NCI-H2227 treated with DMSO at 0.1 percent for 48 hours (cell line): ENCODE measurements at places on chromosomes 1 and 21.

GRCh38 chr21:31612894-31613785, 46.4 kb upstream of the SOD1 start:
- DNase-seq = no peak

- DNase-seq = no peak
These were observed 22.8 kb upstream of the POFUT2 start for GRCh38 chr21:45310459-45310858.

GRCh38 chr21:20698585-20698984, 299.6 kb upstream of the NCAM2 start:
- DNase-seq = no peak

DNA sequence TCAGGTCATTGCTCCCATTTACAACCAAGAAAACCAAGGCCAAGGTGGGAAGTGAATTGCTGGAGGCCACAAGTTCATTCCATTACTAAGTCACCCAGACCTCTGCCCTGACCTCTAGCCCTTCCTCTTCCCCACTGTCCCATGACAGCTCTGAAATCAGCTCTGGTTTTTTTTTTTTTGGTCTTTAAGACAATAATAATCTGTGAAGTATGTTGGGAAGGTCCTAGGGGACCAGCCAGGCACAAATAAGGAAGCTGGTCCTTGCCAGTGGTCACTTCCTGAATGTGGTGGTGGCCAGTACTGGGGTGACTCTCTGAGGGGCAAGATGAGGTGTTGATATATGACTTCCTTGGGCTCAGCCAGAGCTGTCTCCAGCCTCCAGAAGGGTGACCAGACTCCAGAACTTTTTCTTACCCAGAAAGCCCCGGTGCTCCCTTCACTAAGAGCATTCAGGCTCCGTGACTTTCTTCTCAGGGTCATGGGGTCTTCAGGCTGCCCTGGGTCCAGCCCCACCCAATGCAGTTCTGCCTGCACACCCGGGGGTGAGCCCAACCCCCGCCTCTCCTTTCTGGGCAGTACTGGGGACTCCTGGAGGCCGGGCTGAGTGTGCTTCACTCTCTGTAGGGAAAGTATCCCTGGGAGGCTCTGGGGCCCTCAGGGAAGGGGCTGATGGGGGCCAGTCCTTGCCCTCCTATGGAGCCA, 159.6 kb downstream of the PTPRU start:
- DNase-seq = no peak

DNA sequence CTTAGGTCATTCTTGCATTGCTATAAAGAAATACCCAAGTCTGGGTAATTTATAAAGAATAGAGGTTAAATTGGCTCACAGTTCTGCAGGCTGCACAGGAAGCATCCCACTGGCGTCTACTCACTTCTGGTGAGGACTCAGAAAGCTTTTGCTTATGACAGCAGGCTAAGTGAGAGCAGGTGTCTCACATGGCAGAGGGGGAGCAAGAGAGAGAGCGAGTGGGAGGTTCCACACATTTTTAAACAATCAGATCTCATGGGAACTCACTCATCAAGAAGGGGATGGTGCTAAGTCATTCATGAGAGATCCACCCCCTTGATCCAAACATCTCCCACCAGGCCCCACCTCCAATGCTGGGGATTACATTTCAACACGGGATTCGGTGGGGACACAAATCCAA, 13.6 kb upstream of the RGS4 start:
- peak; percentile 70 for DNase-seq

DNA sequence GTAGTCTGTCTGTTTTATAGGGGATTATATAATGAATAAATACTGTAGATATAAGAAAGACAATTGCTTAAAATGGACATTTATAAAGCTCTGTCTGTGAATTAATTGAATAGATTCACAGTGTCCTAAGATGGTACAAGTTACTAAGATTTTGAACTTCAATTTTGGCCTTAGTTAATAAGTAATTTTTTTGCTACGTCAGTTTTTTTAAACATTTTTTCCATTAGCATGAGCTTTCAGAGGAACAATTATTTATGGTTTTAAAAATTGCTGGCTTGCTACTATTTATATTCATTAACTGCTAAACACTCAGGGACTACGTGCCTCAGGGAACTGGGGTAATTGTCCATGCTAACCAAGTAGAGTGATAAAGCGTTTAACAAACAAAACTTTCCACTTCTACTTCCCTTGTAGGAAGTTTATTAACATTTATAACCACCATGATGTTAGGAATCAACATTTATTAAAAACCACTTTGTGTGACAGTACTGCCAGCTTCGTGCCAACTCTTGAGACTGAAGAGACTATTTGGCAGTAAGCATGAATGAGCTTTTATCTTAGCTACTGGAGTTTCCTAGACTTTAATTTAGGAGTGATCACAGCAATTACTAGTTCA, 65.4 kb upstream of the PTGS2 start:
- no peak for DNase-seq

DNA sequence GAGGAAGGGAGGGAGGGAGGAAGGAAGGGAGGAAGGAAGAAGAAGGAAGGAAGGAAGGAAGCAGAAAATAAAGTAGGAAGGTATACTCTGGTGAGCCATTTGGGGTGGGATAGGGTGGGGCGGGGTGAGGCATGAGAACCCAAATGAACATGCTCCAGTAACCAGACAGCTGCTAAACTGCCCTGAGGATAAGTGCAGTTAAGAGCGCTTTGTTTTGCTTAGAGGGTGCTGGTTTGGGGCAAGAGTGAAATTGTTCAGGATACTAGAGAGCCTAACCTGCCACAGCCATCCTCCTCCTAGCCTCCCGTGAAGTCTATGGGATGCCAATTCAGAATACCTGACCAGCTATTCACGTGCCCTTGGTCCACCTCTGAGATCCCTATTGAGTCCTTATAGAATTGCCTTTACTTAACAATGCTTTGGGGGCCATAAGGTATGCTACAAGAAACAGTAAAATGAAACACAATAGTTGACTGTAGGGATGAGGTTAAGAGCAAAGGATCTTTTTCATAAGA, 59.0 kb upstream of the ATF3 start:
- DNase-seq = no peak

GRCh38 chr1:235745503-235746136, 96.0 kb upstream of the GNG4 start:
- DNase-seq = no peak

- no peak for DNase-seq
These were observed 27.7 kb downstream of the IL12RB2 start for GRCh38 chr1:67335411-67335810.

GRCh38 chr1:100441651-100442050, 89.3 kb downstream of the CDC14A start:
- no peak for DNase-seq

DNA sequence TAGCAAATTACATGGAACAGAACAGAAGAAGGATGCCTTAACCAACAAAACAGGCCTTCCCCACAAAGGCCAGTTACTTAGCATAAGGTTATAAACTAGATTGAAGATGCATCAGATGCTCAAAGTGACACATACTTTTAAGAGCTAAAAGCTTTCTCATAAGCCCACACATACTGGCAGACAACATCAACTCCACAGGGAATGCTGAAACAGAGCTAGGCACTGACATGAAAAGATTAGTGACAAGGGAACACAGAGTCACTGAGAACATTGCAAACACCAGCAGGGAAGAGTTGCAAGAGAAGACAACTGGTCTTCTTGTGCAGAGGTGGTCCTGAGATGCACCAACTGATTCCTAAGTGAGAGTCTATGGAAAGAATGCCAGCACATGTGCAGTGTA, 6.9 kb downstream of the TTC13 start:
- DNase-seq = no peak

DNA sequence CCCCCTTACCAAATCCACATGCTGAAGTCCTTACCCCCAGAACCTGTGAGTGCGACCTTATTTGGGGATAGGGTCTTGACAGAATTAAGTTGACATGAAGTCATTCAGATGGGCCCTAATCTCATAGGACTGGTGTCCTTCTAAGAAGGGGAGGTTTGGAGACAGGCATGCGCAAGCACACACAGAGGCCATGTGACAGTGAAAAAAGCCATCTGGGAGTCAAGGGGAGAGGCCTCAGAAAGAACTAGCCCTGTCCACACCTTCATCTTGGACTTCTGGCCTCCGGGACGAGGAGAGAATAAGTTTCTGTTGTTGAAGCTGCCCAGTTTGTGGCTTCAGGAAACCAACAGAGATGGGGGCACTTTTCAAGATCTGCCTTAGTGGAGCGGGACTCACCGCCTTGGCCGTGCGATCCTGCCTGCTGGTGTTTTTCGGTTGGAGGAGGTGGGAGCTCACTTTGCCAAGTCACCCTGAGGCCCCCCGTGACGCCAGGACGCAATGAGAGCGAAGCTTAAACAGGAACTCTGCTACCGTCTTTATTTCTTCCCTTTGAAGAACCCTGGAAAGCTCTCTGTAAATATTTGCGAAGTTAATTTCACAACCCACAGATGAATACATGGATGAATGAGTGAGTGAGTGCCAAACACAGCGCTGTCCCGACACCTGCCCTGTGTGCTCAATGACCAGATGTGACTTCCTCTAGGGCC, 42.5 kb upstream of the C1orf174 start:
- DNase-seq = no peak

- DNase-seq = no peak
These were observed 1353.2 kb upstream of the ADGRL2 start for GRCh38 chr1:80447526-80447925.

DNA sequence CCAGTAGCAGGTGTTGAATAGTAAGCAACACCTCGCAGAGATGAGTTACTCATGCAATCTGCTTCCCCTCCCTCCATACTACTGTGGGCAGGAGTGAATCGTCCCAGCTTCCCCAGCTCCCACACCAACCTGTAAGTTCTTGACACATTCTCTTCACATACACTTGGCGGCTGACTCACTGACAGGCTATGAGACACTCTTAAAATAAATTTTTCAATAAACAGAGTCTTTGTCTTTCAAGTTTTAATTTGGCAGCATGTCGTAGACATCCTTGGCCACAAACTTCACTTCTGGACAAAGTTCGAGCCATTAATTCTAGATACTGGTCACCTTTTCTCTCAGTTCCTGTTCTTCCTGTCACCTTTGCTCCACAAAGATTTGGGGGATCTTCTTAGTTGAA, 290.7 kb downstream of the TM2D1 start:
- DNase-seq = no peak

DNA sequence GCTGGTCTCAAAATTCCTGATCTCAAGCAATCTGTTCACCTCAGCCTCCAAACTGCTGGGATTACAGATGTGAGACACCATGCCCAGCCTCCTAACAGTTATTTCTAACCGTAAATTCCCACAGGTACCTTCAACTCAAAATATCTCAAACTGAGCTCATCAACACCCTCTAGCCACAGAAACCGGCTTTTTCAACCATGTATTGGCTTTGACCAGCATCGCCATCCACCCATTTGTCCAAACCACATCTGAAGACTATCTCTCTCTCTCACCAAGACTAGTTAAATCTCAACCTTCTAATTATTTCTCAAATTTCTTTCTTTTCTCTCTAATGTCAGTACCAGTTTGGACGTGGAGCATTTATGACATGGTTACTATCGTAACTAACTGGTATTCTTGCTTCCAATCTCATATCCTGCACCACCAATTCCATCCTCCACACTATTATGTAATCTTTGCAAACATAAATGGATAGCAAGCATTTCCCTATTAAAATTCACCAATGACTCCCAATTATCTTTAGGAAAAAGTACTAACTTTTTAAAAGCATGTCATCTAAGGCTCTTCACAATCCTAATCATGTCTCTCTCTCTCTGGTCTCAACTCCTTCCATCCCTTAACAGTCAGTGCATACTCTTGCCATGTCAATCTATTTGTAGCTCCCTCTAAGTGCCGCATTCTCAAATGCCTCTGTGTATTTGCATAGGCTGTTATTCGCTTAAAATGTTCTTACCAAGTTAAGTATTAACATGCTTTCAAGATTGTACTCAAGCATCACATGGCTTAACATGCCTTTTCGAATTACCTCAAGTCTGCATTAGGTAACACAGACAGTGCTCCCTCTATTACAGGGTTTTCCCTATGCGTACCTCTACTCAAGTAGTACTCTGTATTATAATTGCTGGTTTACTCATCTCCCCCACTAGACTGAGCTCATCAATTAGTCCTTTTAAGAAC, 18.1 kb downstream of the RSBN1 start:
- DNase-seq = no peak

- DNase-seq = no peak
These were observed 24.0 kb downstream of the ZNF124 start for GRCh38 chr1:247147781-247148180.

DNA sequence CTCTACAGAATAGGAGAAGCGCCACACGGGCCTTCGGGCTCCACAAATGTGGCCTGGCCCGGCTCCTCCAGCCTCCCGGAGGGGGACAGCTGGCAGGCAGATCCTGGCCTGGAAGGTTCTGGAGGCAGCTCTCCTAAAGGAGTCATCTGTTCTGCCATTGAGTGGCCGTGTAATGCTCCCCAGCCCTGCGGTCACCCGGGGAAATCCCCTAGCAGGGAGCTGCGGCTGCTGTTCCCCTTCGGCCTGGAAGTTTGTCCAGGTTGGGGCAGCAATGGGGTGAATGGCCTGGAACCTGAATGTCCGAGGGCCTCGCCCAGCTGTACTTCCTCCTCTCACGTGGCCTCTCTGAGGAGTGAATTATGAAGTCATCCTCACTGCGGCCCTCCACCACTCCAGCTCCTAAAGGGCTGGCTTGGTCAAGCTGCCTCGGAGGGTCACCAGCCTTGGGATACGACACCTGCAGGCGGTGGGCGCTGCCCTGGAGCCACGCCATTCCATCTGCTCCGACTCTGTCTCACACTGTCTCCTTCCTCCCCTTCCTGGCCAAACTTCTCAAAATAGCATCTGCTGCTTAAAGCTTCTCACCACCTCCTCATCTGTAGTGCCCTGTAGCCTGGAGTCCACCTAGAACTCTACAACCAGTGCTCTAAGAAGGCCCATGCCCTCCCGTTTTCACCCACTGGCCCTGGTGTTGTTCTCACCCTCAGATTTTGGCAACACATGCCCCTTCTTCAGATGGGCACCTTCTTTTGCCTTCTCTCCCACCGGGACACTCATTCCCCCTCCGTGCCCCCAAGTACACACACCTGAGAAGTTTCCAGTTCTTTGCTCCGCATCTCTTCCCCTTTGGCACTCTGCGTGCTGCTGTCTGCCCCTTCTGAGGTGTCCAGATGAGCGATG, 54.4 kb upstream of the TMPRSS2 start:
- DNase-seq = no peak

DNA sequence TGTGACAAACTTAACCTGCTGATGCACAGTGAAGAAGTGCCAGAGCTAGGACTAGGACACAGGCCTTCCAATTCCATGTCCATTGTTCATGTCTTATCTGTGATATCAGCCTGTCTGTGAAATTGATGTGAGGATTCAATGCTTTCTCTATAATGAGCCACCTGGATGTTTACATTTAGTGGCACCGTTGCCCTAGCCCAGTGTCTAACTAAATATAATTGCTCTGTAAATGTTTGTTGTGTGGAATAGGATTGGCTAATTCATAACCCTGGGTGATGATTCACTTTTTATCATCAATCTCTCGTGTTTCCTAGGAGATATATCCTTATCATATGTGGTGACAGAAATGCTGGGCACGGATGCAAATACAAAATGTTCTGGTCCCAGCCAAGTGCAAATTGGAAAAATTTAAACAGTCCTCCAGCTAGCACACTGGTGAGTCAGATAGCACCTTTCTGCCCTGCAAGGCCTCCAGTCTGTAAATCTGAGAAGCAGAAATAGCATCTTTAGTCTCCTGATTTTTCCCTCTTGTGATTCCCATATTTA, 46.9 kb upstream of the GNG12 start:
- peak; percentile 19 for DNase-seq

GRCh38 chr1:111219557-111220286, 7.8 kb upstream of the CHI3L2 start:
- no peak for DNase-seq

- peak; percentile 92 for DNase-seq
These were observed 165.0 kb downstream of the RHOU start for GRCh38 chr1:228900099-228900885.

- DNase-seq = no peak
These were observed 6.6 kb upstream of the ETV3L start for GRCh38 chr1:157105988-157106812.

GRCh38 chr1:187877220-187877619, 1048.5 kb downstream of the PLA2G4A start:
- DNase-seq = peak; percentile 95
